ENCODE measurements at places on chromosomes 11 and 22.

DNA sequence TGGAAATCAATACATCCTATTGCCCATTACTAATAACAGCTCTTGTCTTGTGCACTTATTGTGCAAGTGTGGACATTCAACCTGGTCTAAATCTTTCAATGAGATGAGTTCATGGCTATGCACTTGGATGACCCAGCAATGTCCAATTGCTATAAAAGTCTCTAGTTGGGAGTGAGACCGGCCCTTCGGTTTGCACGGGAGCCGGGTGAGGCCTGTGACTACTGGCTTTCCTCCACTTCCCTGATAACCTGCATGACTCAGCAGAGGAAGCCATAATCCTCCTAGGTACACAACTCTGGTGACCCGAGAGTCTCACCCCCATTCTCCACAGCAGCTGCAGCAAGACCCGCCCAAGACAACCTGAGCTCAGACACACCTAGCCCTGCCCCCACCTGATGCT lies 135.9 kb upstream of the PAX6 start:
- no peak for DNase-seq

DNA sequence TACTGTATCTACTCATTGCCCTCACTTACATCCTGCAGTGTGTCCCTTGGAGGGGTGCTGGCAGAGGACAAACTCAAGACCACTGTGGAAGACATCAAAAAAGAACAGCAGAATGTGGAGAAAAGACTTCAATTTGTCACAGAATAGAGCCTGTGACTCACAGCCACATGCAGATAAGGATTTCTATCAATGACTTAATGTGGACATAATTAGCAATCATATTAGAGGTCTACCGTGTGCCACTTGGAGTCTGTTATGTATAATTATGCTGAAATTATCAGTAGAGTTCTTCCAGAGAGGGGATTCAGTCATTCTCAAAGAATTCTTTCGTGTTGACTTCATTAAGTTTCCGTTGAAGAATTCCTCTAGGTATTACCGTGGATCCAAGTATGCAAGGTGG lies 473.5 kb downstream of the MIAT start:
- no peak for DNase-seq

GRCh38 chr11:106076171-106076918 lies 802 bp downstream of the KBTBD3 start:
- DNase-seq, result no peak

GRCh38 chr11:11640152-11640551 lies 18.3 kb upstream of the GALNT18 start:
- no peak for DNase-seq

- no peak for DNase-seq
Measured at GRCh38 chr11:11149671-11150459, 203.2 kb downstream of the CSNK2A3 start.
